ENCODE measurements at places on chromosomes 13 and 19.

- no peak for DNase-seq
Measured at GRCh38 chr19:35431145-35431807, 16.8 kb upstream of the FFAR2 start.

DNA sequence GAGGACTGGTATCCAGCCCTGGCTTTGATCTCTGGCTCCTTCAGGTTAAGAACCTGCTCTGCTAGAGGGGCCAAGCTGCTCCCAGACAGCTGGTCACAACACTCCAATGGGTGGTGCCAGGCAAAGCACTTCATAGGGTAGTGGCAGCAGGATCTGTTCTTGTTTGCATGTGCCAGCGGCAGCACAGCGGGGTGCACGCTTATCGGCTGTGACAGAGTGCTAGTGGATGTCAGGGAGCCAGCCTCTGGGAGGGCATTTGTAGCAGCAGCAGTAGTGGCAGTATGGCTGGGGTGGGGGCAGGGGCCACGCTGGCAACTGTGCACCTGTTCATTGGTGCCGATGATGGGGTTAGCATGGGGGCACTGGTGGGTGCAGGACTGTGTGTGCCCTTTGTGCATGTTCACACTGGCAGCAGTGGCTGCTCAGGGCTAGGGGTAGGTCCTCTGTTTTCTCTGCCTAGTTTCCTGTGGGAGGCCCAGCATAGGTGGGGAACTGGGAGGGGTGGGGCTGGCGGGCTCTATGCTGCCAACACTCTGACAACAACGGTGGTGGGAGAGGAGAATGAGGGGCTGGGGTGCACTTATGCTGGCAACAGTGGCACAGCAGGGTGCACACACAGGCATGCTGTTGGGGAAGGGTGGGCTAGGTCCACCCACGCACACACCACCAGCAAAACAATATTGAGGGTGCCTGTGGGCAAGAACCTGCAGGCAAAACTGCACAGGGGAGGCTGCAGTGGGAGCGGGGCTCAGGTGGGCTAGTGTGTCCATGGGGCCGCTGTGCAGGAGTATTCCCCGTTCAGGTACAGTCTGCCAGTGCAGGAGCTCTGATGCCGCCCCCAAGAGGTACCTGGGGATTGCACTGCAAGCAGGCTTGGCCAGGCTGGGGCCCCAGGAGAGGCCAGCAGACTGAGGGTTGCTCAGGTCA, 19.3 kb downstream of the AP1M1 start:
- no peak for DNase-seq

DNA sequence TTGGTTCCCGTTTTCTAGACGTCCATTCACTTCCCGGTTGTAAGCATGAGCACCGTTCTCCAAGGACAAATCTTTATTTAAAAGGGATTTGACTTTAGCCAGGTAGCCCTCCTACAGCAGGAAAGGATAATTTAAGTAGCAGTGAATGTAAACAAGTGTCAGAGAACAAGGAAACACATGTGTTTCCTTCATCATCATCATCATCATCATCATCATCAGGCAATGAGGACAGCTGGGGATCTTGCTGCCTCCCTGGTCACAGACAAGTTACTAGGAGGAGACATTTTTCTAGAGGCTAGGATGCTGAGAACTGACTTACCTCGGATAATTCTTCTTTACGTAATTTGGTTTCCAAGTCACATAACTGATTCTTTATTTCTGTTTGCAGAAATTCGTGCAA, 14.3 kb downstream of the DNMT1 start:
- no peak for DNase-seq

GRCh38 chr13:32932376-32932775, 83.8 kb upstream of the KL start:
- no peak for DNase-seq

DNA sequence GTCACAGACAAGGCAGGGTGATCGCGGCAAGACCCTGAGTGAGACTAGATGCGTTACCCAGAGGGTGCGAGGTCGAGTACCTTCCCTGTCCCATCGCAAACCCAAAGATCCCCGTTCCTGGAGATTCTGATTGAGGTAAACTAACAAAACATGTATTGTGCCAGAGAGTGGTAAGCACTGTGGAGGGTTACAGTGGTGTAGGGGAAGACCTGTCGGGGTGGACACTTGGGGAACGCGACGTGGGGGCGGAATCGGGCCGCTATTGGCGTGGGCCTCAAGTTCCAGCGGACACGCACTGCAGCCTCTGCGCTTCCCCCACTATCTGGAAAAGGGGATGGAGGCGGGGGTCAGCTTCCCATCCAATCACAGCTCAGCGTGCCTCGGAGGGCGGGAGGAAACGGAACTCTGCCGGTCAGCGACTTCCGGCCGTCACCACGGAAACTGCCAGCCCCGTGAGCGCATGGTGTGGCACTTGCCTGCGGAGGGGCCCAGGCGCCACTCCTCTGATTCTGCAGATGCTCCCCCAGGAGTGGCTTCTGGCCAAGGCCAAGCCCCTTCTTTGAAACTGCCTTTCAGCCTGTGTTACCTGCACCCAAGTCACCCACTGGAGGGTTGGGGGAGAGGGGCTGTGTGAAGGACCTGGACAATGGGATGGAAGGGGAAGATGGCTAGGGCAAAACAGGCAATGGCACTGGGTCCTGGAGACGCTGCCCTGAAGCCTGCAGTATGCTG, 1.0 kb upstream of the UBE2M start:
- DNase-seq = peak; percentile 92

GRCh38 chr19:29687897-29688728, 22.9 kb downstream of the PLEKHF1 start:
- no peak for DNase-seq

GRCh38 chr19:46107371-46107770, 17.1 kb downstream of the IGFL3 start:
- DNase-seq = no peak

DNA sequence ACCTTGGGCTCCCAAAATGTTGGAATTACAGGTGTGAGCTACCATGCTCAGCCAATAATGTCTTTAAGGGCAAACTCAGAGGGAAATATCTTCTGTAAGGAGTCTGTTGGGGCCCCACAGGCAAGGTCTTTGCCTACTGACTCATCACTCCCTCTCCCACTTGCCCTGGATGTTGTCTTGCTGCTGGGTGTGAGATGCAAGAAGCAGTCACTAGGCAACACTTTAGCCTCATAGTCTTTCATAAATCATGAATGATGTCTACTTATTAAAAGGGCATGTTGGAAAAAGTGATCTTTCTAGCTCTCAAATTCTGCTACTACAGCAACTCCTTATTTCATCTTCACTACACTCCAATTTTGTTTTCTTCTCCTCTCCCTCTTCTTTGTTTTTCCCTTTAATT, 34.6 kb upstream of the SLC10A2 start:
- DNase-seq = no peak

DNA sequence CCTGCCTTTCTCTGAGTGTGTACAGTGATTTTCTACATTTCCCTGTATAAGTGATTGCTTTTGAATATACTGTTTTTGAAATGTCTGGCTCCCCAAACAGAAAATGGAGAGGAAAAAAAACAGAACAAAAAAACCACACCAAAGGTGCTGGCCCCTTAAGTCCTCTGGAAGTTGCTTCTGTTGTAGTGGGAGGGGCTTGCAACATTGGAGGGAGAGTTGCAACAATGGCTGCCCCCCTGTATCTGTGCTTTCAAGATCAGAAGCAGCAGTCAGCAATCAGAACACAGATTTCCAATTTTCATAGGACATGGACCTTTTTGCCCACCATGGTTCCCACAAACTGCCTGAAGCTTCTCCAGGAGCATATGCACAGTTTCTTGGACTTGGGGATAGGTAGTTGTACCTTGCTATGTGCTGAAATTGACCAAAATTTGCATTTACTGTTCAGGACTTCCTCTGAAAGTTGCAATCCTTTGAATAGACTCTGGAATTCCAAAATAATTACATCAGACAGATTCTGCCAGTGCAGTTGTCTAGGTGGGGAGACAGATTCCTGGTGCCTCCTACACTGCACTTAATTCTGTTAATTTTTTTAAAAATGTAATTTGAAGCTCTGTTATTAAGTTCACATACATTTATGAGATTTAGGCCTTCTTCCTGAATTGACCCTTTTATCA, 13.8 kb downstream of the BIVM start:
- no peak for DNase-seq

DNA sequence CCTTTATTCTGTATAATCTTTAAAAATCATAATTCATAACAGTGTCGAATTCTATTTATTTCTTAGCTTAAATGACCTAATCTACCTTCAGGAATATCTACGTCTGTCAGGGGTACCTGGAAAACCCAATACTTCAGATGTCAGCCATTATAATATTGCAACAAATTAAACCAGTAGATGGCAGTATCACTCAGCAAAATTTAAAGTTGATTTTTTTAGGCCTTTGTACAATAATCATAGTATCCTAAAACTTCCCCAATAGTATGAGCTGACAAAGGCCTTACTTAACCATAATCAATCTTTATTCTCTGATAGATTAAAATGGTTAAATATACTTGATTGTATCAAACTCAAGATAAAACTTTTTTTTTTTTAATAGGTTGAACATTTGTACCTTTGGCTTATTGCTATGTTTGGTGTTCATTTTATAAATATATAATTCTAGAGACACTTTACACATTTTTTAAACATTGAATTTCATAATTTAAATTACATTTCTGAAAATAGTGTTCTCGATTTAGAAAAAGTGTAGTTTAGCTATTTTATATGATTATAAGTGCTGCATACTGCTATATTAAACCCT, 830.2 kb upstream of the SPRY2 start:
- no peak for DNase-seq

- no peak for DNase-seq
Measured at GRCh38 chr13:110876609-110877008, 38.3 kb downstream of the ANKRD10 start.
